ENCODE measurements at places on chromosomes 6 and 20. TPM values are rescaled to one million over a fixed set of nuclear protein-coding genes. Genes with fewer than 3 reads are reported as not detected.

Gene SLC22A23
- 1.0 TPM for total RNA-seq

Gene SPATA2
- 7.9 TPM for total RNA-seq

DNA sequence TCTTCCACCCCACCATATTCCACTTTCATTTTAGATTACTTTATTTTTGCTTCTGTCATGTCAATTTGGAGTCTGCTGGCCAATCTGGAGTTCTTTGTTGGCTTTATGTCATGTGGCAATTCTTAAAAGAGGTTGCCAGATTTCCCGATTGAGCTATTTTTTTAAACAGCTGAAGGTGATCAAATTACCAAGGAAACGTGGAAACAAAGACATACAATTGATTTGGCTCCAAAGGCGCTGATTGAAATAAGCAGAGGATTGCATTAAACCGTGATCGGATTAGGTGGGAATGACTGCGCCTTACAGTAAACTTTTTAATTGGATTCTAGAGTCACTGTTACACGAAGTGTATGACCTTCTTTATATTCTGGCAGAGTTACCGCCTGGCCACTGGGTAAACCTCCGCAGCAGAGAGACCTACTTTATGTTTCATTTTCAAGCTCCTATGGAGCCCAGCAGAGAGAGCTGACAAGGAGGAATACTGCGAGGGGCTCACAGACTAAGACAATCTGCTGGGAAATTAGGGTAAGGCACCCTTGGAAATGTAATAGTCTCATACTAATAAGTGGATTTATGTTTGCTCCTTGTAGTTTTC is 37.9 kb downstream of the SIM1 start:
- DNase-seq = no peak

Gene ECT2L
- not detected for total RNA-seq

- no peak for DNase-seq
Measured at GRCh38 chr6:70045413-70045812, 179.1 kb downstream of the COL19A1 start.

GRCh38 chr6:139257821-139258398 is 33.9 kb downstream of the TXLNB start:
- DNase-seq = peak; percentile 42

Gene SLC22A1
- total RNA-seq = 0.14 TPM
